ENCODE measurements at places on chromosomes 7 and 10. TPM values are rescaled to one million over a fixed set of nuclear protein-coding genes. Genes with fewer than 3 reads are reported as not detected.
A peak's percentile ranks its signal among the peaks of the same experiment; 100 is the strongest.

- no peak for DNase-seq
Measured at GRCh38 chr10:101812606-101813005, 5.6 kb downstream of the OGA start.

Gene HILPDA
- total RNA-seq = 27.5 TPM

DNA sequence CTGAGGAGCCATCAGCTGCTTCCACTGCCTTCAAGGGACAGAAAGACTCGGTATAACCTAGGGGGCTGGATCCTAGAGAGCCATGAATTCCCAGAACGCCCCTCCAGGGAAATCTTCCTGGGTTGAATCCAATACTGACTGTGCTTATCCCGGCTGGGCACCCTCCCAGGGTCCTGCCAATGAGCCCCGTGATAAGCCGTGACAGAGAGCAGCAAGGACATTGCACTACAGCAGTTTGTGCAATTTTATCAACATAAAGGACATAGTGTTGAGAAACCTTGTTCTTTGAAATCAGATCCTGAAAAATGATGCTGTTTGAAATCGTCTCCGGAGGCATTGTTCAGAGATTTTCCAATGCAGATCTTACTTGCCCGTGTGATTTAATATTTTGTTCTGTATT lies 18.8 kb downstream of the AKR1B1 start:
- DNase-seq = no peak

Gene LEP
- not detected for total RNA-seq

Gene BTBD16
- total RNA-seq = not detected

DNA sequence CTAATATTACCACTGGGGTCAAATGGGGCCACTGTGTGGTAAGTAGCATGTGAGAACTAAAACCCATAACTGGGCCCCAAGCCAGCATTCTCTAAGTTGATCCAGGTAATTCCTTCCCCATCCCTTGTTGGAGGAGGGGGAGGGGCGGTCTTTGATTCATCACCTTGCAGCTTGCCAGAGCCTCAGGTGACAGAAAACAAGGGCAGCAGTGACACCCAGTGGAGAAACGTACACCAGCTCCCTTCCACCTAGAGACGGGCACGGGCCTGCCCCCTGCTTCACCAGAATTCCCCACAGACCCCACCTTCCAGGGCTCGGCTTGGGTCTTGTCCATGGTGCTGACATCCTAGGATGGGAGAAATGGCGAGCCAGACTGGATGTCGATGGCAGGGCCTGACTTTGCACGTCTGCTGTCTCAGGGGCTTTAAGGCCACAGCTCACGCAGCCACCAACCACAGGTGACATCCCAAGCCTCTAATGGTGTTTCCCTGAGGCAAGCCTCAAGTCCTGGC lies 102.0 kb downstream of the STRA8 start:
- DNase-seq = no peak

Gene NPFFR1
- 0.31 TPM for total RNA-seq

Gene EGFR
- 9.4 TPM for total RNA-seq

Gene TMEM236
- 0.16 TPM for total RNA-seq

DNA sequence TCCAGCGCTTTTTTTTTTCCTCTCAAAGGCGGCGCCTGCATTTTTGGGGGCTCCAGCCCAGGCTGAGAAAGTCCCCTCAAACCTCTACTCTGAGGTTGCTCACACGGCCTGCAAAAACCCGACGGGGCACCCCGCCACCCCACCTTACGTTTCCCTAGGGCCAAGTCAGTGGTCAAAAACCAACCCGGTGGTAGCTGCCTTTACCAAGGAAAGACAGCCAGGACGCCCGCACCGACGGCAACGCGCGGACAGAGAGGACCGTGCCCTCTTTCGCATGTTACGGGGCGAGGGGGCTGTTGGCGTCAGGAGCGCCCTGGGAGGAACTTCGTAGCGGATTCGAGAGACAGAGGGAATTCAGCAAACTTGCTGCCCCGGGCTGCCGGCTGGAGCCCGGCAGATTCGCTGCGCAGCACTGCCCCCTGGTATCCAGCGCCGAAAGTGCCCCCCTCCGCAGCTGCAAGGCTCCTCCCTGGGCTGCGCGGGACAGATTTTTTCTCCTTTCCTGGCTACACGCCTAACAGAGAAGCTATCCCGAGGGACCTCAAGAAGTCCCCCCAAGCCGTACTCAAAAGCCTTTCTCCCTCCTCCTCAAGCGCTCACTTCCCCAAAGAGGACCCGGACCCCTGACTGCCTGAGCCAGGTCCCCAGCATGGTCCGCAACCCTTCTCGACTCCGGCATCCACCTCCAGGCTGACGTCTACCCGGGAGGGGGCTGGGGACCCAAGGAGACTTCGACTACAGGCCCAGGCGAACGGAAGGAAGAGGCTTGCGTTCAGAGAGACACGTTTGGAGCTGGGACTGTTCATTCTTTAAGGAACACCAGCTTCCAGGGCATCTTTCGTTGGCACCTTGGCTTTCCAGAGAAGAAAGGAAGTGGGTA lies 27.7 kb upstream of the VAX1 start:
- DNase-seq = peak; percentile 10

DNA sequence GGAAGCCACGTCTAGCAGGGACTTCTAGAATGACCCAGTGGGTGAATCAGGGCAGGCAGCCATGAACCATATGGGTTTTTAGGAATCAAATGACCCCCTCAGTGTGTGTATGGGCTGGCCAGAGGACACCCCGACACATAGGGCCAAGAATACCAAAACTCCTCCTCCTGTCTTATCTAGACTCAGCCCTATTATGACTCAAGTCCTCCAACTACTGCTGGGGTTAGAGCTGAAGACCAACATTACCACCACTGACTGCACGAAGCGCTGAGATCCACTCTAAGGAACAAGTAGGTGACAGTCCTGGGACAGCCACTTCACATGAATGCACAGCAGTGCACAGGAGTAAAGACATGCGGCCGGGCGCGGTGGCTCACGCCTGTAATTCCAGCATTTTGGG lies 11.5 kb upstream of the SVOPL start:
- DNase-seq = no peak

GRCh38 chr10:124677749-124678556 lies 66.2 kb downstream of the FAM53B start:
- no peak for DNase-seq

Gene ECD
- 28.7 TPM for total RNA-seq

DNA sequence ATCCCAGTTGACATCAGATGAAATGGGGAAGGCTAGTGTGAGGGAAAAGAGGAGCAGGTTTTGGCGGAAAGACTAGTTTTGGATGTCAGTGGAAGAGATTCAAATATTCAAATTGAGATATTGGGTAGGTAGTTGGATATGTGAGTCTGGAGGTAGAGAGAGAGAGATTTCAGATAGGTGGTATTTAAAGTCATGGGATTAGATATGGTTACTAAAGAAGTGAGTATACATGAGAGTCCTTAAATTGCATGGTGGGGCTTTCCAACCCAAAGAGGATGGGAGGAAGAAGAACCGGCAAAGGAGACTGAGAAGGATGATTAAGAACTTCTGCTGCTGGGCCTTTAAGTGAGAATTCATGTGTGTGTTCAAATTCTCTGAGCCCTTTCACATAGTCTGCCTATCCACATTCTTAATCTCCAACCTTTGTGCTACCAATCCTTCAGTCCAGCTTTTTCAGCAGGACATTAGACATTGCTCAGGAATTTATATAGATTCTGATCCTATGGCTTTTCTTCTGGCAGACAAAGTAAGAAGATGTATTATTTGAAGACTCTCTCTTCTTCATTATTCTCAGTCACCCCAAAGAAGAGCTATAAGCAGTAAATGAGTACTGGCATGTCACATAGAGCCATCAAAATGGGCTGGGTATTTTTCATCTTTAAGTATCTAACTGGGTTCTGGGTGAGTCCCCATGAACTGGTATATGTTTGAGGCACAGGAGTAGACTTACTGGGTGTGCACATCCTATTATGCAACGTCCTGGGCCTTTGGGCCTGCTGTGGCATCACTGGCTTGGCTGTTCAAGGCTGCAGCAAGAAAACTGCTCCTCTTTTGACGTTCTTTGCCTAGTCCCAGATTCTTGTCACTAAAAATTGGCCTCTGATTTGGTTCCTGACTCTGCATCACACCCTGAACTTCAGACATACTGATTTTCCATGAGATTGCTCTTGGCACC lies 33.6 kb downstream of the ST7 start:
- DNase-seq = no peak

DNA sequence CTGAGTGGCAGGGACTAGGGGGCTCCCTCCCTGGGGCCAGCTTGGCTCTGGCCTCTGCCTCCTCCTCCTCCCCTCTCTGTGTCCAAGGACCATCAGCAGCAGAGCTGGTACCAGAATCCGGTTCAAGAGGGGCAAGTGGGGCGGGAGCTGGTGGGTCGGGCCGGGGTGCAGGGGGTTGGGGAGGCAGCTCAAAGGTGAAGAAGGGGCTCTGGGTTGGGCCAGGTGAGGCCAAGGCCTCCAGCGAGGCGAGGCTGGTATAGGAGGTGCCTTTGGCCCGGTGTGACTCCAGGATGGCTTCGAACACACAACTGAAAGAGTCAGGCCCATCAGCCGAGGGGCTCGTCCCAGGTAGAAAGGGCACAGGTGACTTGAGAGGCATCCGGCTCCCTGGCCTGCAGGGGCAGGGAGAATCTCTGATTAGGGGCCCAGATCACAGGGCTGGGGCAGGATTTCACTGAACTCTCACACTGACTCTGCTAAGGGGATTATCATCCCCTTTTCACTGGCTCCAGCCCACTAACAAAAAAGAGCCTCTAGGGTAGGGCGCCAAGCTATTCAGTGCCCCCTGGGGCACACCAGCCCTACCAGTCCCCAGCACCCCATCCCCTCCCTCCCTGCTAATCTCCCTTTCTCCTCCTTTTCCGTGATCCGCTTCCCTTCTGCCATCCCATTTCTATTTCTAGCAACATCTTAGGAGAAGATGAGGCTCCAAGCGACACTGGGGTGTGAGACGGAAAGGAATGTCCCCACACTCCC lies 4.6 kb downstream of the PSD start:
- DNase-seq = no peak

- no peak for DNase-seq
Measured at GRCh38 chr10:77223526-77224460, 413.8 kb downstream of the KCNMA1 start.

Gene TMEM229A
- total RNA-seq = 1.7 TPM

DNA sequence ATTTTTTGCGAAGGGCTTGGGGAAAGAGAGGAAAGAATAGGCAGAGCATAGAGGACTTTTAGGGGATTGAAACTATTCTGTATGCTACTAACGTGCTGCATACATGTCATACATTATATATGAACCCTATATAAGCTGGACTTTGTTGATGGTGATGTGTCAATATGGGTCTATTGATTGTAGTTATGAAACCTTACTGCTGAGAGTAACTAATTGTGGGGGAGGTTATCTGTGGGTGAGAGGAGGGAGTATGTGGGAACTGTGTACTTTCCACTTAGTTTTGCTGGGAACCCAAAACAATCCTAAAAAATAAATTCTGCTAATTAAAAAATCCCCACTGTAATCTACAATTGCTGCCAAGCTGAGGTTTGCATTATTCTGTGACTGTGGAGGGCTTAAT lies 15.3 kb upstream of the CYP2C19 start:
- no peak for DNase-seq

All from occipital lobe (tissue), 3 donors.